ENCODE measurements at places on chromosomes 6 and 20. TPM values are rescaled to one million over a fixed set of nuclear protein-coding genes. Genes with fewer than 3 reads are reported as not detected.
A peak's percentile ranks its signal among the peaks of the same experiment; 100 is the strongest.

C6orf15 gene
- total RNA-seq: not detected

NKX2-2 gene
- total RNA-seq: 0.11 TPM

JPH2 gene
- 0.31 TPM for total RNA-seq

ZNF165 gene
- total RNA-seq: 5.8 TPM

OR2J3 gene
- not detected for total RNA-seq

SLC35D3 gene
- total RNA-seq: 0.57 TPM

ZNF334 gene
- 17.2 TPM for total RNA-seq

SRXN1 gene
- 26.2 TPM for total RNA-seq

GLP1R gene
- 0.85 TPM for total RNA-seq

MAP7 gene
- 51.1 TPM for total RNA-seq

MAPK14 gene
- 32.4 TPM for total RNA-seq

SLPI gene
- total RNA-seq: not detected

GRCh38 chr6:102114402-102114801 is 720.9 kb downstream of the GRIK2 start:
- peak; percentile 43 for DNase-seq

DNA sequence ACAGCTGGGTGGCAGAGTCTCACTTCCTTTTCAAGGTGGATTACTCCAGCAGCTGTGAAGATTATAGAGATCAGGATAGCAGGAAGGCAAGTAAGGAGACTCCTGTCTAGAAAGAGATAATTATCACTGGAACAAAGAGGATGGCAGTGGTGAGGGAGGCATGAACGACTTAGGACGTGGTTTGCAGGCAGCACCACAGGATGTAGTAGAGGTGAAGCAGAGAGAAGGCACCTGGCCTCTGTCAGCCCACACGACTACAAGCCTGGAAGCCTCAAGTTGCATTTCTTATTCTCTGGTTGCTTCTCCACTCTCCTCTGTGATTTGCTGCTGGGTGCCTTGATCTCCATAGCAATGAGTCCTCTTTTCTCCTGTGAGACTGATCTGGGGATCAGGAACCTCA is 62.7 kb downstream of the TSHZ2 start:
- no peak for DNase-seq

DNA sequence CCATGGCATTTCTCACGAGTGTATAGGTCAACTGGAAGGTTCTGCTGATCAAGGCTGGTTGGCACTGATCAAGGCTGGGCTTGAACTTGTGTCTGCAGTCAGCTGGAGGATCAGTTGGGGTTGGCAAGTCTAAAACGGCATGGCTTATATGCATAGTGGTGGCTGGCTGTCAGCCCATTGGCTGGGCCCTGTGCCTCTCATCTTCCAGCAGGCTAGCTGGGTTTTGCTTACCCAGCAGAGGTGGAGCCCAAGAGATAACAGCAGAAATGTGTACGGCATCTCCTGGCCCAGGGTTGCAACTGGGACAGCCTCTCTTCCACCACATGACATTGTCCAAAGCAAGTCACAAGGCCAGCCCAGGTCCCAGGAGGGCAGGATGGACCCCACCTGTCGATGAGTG is 158.2 kb downstream of the BMP7 start:
- DNase-seq: no peak

DNA sequence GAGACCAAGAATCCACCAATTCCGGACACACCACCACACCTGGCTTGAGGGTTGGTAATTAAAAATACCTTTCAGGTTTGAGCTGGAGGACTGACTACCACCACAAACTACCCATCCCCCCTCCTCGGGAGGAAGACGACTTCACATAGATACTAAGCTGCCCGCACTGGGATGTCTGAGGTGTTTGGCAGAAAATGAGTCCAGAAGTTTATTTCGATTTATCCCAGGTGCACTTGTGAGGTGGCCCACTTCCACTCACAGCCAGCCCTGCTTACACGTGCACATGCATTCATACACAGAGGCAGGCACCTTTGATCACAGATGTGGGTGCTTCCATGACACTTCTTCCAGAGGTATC is 187.1 kb downstream of the ID4 start:
- no peak for DNase-seq

DNA sequence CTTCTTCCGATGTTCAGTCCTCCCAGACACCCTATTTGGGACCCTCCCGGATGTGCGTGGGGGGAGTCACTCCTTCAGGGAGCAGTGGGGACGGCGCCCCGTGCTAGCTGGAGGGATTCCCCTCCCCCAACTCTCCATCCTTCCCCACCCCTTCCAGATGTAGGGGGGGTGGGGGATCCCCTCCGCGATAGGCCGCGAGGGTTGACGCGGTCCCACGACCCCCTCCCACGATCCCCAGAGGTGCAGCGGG is 548 bp downstream of the GNL1 start:
- no peak for DNase-seq

GRCh38 chr20:20366876-20367574 is 879 bp upstream of the INSM1 start:
- DNase-seq: peak; percentile 75

- peak; percentile 87 for DNase-seq
Measured at GRCh38 chr6:27138837-27139755, 108.4 kb upstream of the PRSS16 start.

GRCh38 chr20:50409495-50409894 is 100.7 kb upstream of the PTPN1 start:
- no peak for DNase-seq

DNA sequence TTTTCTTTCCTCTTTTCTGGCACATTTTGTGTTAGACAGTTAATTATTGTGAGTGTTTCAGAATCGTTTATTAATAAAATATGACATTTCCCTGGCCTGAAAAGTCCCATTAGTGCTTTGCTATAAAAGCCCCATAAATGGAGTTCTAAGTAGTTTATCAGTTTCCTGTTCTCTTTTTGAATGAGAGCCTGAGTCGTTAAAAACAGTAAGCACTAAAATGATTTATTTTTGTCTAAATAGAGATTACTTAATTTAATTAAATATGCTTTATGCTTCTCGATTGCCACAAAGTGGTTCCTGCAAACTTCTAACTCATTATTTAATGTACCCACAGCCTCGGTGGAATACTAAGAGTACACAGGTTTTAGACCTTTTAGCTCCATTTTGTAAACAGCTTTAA is 577.9 kb downstream of the C6orf118 start:
- DNase-seq: no peak

DNA sequence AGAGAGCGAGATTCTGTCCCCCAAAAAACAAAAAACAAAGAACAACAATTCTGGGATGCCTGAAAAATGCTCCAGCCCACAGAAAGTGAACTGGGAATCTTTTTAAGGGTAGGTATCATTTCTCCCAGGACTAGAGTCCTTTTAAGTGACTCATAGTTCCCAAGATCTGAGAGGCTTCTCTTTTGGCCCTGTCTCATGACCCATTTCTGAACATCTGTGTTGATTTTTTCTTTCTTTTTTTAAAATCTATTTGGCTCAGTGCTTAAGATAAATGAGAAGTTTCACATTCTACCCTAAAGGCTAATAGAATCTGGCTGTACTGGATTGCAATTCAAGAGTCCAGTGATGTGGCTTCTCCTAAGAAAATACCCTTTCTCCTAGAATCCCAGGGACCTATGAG is 217.6 kb upstream of the FOXQ1 start:
- no peak for DNase-seq

DNA sequence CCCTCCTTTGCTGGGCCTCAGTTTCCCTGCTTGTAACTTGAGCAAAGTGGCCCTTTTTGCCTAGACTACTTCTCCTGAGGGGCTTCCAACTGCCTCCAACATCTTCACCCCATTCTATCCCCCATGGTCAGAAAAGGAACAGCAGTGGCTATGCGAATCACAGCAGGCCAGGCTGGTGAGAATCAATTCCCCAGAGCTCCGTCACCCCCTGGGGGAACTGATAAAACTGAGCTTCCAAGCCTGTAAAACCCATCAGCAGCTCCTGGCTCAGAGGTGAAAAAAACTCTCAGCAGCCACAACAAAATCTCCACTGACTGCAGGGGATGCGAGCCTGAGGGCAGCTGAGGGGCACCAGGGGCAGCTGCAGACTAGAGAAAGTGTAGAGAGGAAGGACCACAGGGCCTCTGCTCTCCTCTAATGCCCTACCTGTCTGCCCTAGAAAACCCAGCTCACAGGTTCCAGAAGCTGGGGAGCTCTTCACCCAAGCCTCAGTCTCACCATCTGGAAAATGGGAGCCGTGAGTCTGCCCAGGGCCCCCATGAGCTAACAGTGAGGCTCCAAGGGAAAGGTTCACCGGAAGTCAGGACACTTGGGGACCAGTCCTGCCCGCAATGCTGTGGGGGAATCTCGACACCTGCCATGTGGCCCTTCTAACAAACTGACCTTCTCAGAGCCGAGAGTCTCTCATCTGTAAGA is 120.6 kb downstream of the GRM4 start:
- no peak for DNase-seq

DNA sequence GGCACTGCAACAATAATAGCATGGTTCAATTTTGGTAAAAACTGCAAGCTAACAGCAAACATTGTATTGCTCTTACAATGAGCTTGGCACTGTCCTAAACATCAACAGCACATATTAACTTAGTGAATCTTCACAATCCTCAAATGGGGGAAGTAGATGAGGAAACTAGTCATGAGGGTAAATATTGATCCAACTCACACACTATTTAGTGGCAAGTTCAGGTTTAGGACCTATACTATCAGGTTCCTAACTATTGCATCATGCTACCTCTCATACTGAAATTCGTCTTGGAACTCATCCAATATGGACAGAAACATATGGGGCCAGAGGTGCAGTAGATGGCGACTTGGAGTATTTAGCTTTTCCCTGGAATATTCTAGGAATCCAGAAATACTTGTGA is 34.2 kb downstream of the FKBP1C start:
- no peak for DNase-seq

DNA sequence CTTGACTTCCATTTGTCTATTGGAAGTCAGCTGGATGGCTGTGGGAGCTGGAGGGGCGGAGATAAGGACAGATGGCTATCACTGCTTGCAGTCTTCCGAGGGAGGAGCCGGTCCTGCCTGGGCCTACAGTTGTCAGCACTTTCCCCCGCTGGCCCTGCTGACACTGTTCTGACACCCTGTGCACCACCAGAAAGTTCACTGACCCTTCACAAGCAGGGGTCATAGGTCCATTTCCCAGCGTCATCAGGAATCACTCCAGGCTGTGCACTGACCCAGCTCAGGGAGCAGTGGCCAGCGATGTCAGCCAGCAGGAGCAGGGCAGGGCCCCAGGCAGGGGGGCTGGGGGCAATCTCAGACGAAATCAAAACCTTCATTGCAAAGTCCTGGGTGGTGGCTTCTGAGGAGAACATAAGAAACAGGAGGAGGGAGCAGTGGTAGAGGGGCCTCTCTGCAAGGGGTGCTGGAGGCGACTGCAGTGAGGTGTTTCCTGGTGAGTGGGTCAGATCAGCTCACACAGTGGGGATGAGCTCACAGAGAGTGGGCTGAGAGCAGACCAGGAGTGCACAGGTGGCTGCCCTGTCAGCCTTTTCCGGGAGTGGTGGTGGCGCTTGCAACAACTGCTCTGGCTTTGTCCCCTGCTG is 26.5 kb upstream of the PLEKHG1 start:
- no peak for DNase-seq

GRCh38 chr20:25493137-25493536 is 85.7 kb downstream of the GINS1 start:
- DNase-seq: no peak

GRCh38 chr6:135129136-135129856 is 51.8 kb upstream of the MYB start:
- DNase-seq: no peak

DNA sequence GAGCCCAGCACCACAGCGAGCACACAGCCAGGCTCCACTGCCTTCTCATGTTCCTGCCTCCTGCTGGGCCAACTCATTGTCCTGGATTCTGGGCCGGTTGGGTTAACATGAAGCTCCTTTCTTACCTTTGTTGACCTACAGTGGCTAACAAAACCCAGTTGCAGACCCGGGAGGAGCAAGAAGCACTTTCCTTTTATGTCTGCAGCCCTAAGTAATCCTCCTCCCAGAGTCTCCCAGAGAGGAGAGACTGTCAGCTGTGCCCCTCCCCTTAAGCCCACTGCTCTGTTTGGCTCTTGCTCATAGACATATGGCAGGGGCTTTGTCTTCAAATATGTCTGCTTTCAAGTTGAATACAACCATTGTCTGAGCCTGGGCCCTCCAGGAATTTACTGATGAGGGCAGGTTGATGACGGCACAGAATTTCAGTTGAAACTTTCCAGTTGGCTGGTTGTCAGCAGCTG is 55.2 kb downstream of the PSMB1 start:
- DNase-seq: peak; percentile 86

- no peak for DNase-seq
Measured at GRCh38 chr20:64159711-64160110, 4.5 kb upstream of the MYT1 start.

DNA sequence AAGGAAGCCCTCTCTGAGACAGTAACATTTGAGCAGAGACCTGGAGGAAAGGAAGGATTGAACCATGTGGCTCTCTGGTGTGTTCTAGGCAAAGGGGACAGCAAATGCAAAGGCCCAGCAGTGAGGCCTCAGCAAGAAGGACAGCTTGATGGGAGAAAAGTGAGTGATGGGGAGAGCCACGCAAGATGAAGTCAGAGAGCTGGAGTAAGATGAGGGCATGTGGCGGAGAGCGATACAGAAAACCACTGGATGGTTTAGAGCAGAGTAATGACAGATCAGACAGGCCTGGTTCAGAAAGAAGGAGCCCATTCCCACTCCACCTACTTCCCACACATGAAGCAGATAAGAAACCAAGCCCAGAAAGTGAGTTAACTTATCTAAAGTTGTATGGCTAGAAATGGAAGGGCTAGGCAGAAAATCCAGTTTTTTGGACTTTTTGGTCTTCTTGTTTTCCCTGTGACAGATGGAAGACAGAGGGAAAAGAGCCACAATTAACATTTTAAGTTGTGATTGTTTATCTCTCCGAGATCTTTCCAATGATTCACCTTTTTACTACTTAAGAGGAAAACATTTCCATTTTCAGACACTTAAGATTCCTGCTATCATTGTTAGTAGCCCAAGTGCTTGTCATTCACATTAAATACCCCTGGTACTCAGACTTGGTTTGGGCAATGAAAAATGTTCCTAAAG is 723 bp upstream of the SNPH start:
- no peak for DNase-seq

All from H9 (cell line).